Prostate gland (tissue), 2 donors: ENCODE measurements at places on chromosomes 2 and 18.

- peak; percentile 61 for DNase-seq
Observed at GRCh38 chr2:172228177-172228808, 125.6 kb upstream of the DLX2 start.

DNA sequence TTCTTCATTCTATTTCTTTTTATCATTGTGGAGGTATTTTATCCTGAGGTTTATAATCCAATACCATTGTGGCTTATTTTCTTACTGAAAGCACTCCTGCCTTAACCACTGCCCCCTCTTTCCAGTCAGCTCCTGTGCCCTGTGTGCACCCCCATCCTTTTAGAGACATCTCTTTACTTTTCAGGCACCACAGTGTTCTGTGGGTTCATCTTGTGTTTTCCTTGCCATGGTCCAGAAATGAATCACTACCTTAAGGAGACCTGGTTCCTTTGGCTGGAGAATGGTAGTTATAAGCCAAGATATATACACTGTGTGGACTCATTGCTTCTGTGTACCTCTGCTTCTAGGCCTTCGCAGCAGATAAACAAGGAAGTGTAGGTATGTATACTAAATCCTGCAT lies 278.3 kb downstream of the PTGR3 start:
- no peak for DNase-seq

DNA sequence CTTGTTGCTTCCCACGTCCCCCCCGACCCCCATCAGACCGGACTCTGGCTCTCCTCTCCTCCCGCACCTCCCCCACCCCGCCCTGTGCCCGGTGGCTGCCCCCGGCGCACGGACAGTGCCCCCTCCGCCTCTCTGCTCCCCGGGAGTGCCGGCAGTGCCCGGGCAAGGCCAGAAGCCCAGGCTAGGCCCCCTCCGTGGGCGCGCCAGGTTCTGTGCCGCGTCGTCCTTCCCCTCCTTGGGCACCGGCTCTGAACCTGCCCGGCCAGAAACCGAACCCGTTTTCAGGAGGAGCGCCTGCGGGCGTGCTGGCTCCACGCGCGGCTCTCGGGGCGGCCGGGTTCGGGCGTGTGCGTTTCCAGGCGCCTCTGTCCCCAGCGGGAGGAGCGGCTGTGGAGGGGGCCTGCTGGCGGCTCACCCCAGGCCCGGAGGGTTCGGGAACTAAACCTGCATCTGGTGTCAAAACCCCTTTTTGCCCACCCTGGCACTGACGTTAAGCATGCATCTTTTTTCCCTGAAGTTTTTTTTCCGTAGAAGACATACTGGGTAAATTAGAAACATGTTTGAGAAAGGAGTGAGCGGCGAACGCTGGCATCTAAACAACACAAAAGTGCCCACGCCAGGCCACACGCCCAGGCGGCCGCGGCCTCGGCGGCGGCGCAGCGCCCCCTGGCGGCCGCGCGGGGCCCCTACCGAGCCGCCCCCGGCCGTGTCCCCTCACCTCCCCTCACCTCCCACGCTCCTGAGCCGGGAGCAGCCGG lies 123.9 kb upstream of the SLC1A4 start:
- DNase-seq = peak; percentile 63

- peak; percentile 22 for DNase-seq
Observed at GRCh38 chr2:86372641-86373502, 35.4 kb upstream of the REEP1 start.

- DNase-seq = no peak
Observed at GRCh38 chr2:45944074-45944473, 292.6 kb downstream of the PRKCE start.

- no peak for DNase-seq
Observed at GRCh38 chr18:3219241-3219630, 532 bp downstream of the MYOM1 start.

DNA sequence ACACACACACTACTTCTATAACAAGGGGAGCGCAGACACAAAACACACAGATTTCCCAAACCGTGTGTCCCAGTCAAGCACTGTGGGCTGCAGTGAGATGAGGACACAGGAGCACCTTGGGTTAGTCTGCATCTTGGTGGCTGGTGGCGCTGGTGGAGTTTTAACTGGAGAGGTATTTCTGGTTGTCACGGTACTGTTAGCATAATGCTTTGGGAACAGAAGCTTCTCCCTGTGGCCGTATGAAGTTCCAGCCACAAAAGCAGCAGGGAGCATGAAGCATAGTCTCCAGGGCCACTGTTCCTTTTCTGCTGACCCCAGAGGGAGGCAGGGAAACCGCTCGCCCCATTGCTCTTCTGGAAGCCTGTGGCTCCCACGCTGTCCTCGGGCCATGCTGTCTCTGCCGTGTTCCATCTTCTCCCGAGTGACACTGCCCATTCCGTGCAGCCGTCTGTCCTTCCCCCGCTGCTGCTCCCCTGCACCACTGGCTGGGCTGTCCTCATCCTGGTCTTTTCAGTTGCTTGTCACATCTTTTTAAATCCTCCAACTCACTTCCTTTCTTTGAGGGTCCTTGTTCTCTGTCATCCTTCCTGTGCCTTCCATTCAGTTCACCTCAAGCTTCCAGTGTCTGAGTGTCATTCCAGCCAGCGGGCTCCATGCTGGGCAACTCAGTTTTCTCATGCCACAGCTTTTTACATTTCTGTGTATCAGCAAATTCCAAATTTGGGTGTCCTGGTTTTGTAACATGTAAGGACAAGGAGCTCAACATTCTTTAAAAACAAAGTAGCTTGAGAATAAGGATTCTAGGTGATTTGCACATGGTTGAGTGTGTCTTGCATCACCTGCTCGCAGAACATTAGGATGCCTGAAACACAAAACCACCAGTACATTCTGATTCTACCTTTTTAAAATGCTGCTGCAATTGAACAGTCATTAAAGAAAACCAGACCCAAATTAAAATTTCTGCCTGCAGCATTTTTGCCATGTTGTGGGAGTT lies 125.0 kb downstream of the MTCL1 start:
- no peak for DNase-seq

GRCh38 chr2:101120124-101120996 lies 30.8 kb downstream of the TBC1D8 start:
- peak; percentile 85 for DNase-seq

GRCh38 chr2:180751306-180751920 lies 229.0 kb upstream of the UBE2E3 start:
- no peak for DNase-seq

- DNase-seq = no peak
Observed at GRCh38 chr2:119177171-119177837, 18.8 kb upstream of the C1QL2 start.

DNA sequence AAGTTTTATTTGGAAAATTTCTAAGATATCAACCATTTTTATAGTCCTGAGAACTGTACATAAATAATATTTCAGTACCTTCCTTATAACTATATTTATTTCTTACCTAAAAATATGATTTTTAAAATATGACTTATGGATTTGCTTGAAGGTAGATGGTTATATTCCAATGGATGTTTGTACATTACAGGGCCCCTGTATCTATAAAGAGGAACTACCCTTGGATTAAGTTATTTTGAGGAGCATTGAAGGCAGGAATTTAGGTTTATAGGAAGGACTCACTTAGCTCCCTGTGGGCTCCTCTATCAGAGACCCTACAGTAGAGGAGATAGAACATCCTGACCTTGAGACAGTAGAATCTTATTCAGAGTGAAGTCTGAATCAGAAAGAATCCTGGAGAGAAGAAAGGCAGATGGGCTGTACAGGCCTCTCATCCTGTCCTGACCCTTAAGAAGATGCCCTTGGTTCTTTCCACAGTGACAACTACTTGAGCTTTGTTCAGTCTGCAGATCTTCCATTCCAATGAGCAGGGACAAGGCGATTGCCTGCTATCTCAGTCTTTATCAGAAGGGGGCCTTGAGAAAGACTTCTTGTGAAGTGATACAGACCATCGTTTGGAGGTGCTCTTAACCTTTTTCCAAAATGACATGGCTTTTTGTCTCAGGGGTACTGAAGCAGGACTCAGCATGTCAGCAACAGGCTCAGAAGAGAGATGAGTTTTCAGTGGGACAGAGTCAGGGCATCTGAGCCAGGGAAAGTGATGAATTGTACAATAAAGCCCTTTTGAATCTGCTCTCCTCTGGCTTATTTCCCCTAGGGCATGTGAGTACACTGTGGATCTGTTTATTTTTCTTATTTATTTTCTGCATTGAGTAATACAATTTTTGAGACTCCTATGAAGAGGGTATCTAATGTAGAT lies 20.9 kb downstream of the OXER1 start:
- DNase-seq = no peak

GRCh38 chr2:81304154-81304830 lies 999.7 kb upstream of the LRRTM1 start:
- DNase-seq = no peak

GRCh38 chr2:119267604-119268003 lies 44.0 kb downstream of the STEAP3 start:
- DNase-seq = no peak

DNA sequence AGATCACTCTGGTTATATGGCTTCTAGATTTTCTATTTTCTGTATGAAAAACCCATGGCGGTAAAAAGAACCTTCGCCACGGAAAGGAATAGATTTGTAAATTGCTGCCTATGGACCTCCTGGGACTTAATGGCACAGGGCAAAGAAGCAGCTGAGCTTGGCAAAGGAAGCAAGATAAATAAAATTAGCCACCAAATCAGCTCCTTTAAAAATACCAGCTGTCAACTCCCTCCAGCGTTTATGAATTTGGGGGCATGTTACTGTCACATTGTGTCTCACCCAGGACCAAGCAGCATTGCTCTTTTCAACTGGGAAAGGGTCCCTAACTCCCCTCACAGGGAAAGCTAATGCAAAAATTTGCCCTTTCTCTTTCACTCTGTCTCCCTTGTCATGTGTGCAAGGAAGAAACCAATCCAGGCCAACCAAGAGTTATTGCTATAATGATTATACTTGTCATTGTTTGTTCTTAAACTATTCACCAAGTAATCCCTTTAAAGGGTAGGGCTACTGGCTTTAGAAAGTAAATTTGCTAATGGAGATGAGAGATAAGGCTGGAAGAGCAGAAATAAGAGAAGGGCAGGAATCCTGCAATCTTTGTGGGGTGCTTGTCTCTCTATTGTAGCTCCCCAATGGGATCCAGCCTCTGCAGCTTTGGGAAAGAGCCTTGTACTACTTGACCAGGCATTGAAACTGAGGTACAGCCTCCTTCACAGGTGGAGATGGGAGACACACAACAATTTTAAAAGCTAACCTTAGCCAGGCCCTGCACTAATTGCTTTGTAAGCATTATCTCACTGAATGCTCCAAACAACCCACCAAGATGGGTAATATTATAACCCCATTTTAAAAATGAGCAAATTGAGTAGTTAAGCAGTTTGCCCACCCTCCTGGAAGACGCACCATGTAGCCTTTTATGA lies 119.1 kb upstream of the KLF7 start:
- no peak for DNase-seq

GRCh38 chr2:30339071-30339470 lies 107.7 kb downstream of the LBH start:
- no peak for DNase-seq

- no peak for DNase-seq
Observed at GRCh38 chr2:19857806-19858205, 44.0 kb downstream of the TTC32 start.

DNA sequence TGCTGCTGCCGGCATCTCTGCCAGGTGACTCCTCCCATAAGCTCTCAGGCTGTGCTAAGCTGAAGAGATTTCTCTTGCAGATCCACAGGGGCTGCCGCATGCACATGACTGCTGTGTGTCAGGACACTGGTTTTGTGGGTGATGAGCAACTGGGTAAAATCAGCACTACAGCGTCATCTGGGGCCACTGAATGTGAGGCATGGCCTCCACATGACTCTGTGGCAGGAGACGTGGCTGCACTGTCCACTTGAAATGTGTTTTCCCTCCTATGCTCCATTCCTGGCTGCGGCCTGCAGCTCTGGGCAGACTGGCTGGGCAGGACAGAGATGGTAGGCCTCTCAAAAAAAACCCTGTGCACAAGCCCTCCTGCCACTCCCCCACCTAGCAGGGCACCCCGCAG lies 63.6 kb downstream of the MARCO start:
- DNase-seq = no peak

- no peak for DNase-seq
Observed at GRCh38 chr2:18959952-18960717, 370.8 kb upstream of the NT5C1B start.

- DNase-seq = no peak
Observed at GRCh38 chr2:81283081-81283480, 978.5 kb upstream of the LRRTM1 start.

DNA sequence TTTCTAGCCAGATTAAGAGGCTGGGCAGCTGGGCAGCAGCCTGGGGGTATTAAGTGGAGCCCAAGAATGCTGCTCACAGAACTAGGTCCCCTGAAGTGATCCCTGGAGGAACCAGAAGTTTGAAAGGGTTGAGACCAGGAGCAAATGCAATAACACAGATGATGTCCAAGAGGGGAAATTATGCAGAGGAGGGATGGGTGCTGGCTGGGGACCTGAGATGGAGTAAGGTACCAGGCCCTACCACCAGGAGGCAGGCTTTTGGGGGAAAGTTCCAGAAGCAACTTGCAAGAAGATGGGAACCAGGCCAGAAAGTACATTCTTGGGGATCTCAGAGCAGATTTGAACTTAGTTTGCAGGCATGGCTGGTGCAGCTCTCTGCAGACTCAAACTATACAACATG lies 175.1 kb downstream of the NCK2 start:
- no peak for DNase-seq

- no peak for DNase-seq
Observed at GRCh38 chr2:14827226-14828023, 194.9 kb downstream of the LRATD1 start.
